ENCODE measurements at places on chromosomes 13 and 19.
A peak's percentile ranks its signal among the peaks of the same experiment; 100 is the strongest.

DNA sequence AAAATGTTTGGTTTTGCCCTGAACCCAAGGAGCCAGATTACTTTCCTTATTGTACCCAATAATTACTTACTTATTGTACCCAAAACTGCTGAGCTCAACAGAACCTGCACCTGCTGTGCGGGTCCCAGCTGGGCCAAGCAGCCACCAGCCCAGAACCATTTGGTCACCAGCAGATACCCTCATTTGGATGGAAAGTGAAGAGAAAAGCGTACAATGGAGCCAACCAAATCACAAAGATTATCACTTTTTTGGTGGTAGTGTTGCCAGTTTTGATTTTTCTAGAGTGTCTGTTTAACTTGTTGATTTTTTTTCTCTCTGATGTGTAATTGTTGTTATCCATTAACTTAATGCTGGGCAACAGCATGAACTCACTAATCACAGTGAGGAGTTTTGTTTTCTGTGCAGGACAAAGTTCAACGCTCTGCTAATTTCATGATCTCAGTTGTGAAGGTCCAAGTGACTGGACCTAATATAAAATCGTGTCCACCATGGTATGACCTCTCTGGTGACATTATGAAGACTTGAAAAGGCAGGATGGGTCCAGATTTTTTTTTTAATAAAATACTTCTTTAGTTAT is 23.8 kb downstream of the SPATA13 start:
- no peak for DNase-seq

- peak; percentile 49 for DNase-seq
Measured at GRCh38 chr13:20526664-20527063, 1.0 kb upstream of the CRYL1 start.

- DNase-seq = no peak
Measured at GRCh38 chr13:43298816-43299215, 275.4 kb downstream of the DNAJC15 start.

- no peak for DNase-seq
Measured at GRCh38 chr19:41689993-41690800, 2.1 kb upstream of the CEACAM7 start.

- DNase-seq = no peak
Measured at GRCh38 chr19:48807590-48808308, 3.1 kb downstream of the BCAT2 start.

DNA sequence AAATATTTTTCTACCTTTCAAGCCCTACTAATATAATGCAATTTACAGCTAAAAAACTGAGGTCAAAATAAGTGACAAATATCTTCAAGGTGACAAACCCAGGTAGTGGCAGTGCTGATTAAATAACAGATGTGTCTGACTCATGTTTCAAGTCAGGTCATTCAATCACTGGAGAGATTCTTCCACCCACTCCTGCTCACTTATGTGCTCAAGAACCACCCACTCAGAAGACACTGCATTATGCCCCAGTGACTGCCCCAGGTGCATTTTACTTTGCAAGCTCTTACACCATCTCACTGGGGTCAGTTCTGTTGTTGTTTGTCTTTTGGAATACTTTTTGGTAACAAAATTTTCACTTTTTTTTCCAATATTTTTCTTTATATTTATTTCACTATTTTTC is 2.2 kb downstream of the ZNF100 start:
- peak; percentile 4 for DNase-seq

GRCh38 chr13:81714513-81714912 is 1373.6 kb upstream of the SPRY2 start:
- DNase-seq = no peak

DNA sequence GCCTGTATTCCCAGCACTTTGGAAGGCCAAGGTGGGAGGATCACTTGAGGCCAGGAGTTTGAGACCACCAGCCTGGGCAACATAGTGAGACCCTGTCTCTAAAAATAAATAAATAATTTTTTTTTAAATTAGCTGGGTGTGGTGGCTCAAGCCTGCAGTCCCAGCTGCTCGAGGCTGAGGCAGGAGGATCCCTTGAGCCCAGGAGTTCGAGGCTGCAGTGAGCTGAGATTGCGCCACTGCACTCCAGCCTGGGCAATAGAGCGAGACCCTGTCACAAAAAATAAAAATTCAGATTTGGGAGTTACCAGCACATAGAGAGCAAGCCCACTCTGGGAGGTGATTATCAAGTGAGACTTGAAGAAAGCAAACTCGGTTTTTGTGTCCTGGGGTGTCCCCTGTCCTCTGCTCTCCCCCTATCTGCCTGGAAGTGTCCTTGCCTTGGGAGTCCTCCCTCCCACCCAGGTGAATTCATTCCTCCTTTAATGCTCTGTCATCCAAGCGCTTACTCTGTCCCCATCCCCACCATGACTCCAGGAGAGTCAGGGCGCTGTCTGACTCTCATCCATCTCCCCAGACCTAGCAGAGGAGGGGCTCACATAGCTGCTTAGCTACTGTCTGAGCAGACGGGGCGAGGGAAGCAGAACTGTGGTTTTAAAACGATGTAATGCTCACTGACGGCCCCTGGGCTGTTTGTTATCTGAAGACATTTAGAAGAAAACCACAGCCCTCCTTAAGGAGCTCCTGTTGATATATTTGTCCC is 146.8 kb downstream of the STK24 start:
- no peak for DNase-seq

GRCh38 chr13:94324767-94325540 is 154.5 kb downstream of the DCT start:
- DNase-seq = peak; percentile 75

- DNase-seq = no peak
Measured at GRCh38 chr13:99892196-99892613, 79.4 kb downstream of the ZIC5 start.

DNA sequence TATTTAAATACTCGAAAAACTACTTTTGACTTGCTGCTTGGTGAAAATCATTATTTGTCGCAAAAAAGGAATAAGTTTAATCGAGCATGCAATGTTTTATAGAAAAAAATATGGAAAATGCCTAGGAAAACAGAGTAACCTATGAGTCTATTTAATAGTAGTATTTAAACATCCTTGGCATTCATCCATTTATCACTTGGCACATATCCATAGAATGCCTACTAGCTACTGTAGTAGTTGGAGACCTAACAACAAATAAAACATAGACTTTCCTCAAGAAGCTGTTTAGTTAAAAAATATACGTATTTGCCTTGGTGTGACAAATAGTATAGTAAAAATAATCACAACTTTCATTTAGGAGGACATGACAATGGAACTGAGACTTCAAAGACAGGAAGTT is 302.1 kb downstream of the DIAPH3 start:
- DNase-seq = no peak

DNA sequence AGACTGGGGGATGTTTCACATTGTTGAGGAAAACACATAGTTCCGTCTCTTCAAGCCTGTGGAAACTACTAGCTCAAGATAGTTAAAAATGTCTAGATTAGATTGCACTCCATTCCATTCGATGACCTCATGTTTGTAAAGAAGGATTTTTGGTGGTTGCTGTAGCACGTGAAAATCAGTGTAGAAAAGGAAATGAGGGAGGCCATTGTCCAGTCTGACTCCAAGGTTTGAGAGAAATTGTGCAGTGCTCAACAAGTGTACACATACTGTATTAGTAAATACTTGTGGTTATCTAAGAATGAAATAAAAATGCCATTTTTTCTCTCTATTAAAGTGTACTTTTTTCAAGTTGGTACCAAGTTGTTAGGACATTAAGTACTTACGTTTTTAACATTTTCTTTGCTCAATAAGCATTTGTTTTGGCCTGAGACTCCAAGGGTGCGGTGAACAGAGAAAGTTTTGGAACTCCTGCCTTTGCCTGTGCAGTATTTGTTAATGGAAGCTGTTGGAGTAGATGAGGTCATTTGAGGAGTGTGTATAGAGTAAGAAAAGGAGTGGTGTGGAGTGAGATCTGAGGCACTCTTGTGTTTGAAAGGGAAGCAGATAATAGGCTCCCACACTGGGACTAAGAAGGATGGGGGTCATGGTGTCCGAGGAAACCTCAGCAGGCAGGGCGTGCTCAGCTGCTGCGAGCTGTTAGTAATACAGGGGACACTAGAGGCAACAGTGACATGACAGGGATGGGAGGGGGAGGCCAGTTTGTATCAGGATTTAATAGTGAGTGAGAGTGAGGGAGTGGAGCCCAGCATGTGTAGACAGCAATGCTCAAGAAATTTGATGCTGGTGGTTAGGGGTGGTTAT is 4.4 kb downstream of the WASF3 start:
- DNase-seq = peak; percentile 56

DNA sequence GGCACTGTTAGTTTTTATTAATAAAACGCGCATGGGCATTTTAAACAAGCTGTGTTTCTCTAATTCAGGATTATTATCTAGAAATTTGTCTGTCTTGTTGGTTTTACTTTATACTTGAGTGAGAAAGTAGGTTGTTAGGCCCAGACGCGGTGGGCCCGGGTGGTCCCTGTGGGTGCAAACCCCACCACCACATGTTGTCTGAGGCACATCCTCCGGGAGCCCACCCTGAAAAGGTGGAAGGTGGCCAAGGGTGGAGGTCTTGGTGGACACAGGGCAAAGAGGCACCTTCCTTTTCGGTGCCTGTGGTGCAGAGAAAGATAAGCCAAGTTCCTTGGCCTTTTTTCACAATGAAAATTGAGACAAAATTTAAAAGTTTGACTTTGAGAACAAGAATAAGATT is 16.6 kb downstream of the ATP4B start:
- DNase-seq = no peak

DNA sequence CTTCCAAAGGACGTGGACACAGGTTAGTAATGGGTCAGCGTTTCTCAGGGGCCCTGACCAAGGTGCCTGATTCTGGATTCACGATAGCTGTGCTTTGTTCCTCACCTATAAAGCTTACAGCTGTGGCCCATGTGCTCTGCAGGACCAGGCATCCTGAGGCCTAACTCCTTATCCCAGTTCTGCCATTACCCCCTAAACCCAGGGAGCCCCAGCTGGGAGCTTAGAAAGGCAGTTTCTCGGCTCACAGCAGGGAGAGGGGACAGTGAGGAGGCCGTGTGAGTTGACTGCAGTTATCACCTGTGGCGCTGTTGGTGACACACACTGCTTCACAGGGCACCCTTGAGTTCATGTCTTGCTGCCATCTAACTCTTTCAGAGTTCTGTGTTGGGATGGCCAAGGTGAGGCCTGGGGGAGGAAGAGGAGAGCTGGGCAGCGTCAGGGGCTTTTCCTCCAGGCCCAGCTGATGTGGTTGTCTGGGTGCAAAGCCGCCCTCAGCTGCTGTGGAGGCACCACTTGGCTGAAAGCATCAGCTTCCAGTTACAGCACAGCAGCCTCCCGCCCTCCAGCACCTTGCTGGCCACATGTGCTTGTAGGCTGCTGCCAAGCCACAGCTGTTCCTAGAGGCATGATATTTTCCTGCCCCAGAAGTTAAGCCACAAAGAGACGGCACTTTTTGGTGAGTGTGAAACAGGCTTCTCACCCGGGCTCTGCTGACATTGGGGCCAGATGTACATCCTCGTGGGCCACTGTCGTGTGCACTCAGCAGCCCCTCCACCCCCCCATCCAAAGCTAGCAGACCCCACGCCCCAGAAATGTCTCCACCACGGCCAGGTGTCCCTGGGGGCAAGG is 99.6 kb upstream of the MCF2L start:
- no peak for DNase-seq

DNA sequence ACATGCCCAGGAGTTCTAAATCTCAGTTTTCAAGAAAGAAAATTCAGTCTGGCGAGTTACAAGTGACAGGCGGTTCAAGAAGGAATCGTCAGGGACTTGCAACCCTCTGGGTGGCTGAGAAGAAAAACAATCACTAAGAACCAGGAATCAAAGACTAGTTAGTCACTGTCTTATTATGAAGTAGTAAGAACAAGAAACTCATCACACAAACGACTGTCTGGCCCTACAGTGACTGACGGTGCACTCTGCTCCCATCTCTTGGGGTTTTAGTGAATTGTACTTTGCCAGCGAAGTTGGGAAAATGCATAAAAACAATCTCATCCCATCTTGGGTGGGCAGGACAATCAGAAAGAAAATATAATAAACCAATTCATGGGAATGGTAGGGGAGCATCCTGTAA is 63.7 kb upstream of the SACS start:
- no peak for DNase-seq

GRCh38 chr13:107811233-107812013 is 403.9 kb downstream of the LIG4 start:
- DNase-seq = no peak

GRCh38 chr13:20514866-20515265 is 10.8 kb downstream of the CRYL1 start:
- no peak for DNase-seq

DNA sequence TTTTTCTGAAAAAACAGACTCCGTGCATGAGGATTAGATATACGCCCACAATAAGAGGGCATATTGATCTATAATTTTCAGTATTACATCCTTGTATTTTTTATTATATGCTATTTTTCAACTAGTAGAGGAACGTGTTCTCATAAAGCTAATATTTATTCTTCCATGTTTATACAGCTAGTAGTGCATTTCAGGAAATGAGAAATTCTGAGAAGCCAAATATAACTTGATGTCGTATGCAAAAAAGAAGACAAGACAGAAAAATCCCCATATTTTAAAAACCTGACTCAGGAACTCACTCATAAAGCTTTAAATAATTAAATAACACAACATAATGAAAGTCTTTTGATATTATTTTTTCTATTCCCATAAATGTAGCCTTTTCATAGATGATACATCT is 308.6 kb downstream of the ENOX1 start:
- DNase-seq = no peak

GRCh38 chr13:48542581-48543341 is 9.9 kb upstream of the RCBTB2 start:
- peak; percentile 20 for DNase-seq

GRCh38 chr13:21837841-21838551 is 167.1 kb downstream of the FGF9 start:
- no peak for DNase-seq

DNA sequence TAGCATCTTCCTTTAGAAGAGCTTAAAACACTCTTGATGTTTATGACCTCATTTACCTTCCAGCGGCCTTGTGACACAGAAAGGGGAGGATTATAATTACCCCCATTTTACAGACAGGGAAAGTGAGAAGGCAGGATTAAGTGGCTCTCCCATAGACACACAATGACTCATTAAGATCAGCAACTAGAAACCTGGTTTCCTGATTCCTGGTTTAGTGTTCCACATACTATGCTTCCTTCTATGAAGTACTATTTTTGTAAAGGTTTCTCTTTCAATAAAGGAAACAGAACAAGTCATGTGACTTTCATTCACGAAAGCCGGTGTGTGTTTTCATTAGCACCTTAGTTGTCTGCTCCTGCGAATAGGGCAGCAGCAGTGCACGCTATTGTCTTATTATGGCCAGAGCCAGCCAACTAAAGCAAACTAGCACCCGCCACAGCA is 8.3 kb downstream of the IRS2 start:
- peak; percentile 63 for DNase-seq
